CD4-positive, alpha-beta T cell treated with Interleukin-2 at 100 ng/mL for 4 hours (primary cell): ENCODE measurements at places on chromosomes 3 and 15.

GRCh38 chr15:71440489-71441110 is 325.3 kb downstream of the THSD4 start:
- peak; percentile 22 for DNase-seq

DNA sequence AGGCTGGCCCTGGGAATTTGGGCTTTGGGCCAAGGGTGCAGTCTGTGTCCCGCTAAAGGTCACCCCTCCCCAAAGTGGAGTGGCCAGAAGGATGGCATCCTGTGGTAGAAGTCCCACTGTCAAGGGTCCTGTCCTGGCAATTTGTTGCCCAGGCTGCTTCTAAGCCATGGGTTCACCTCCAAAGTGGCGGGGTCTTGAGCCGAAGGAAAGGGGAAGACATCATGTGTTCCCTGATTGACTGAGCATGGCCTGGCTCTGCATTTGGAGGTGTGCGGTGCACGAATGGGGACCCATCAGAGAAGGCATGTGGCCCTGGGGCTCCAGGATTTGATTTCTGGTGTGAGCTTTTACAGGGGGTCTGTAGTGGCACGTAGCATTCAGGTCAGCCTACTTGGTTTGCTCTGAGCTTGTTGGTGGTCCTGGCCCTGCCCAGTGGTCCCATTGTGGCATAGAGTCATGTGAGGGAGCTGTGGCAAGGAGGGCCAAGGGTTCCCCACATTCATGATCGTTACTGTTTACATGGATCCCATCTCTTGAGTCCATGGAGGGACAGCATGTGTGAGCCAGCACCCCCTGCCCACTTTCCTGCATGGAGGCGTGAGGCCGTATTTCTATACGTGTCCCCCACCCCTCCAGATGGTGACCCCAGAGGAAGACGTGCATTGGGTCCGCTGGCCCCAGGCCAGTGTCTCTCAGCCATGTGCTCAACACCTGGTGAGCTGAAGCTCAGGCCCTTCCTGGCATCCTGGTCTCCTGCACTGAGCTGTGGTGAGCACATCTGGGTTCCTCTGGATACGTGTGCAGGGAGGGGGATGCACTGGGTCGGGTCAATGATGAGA is 225.1 kb downstream of the SNRPN start:
- DNase-seq = no peak

GRCh38 chr3:136251511-136251910 is 1.4 kb downstream of the PCCB start:
- DNase-seq = no peak

DNA sequence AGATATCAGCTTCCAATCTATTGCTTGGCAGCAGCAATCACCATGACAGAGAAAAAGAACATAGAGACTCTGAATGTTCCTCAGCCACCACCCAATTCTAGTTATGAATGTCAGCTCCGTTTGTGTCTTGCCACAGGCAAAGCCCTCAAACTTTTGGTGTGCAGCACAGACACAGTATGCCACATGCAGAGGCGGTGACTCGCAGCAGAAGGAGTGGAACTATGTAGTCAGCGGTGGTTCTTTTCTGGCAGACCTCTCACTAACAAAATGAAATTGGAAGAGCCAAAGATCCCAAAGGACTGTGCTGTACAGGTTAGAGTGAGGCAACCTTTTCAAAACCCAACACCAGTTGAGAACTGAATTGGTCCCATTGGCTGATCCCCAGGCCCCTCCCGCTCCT is 220.9 kb downstream of the SLC9A9 start:
- no peak for DNase-seq

- no peak for DNase-seq
Measured at GRCh38 chr15:35540885-35541284, 5.1 kb downstream of the DPH6 start.

- no peak for DNase-seq
Measured at GRCh38 chr3:77652624-77653023, 612.7 kb downstream of the ROBO2 start.

GRCh38 chr15:47780971-47781370 is 63.7 kb downstream of the SEMA6D start:
- no peak for DNase-seq

- DNase-seq = no peak
Measured at GRCh38 chr15:85496551-85497171, 116.3 kb downstream of the AKAP13 start.

GRCh38 chr15:77852241-77853007 is 219.7 kb upstream of the LINGO1 start:
- DNase-seq = no peak

DNA sequence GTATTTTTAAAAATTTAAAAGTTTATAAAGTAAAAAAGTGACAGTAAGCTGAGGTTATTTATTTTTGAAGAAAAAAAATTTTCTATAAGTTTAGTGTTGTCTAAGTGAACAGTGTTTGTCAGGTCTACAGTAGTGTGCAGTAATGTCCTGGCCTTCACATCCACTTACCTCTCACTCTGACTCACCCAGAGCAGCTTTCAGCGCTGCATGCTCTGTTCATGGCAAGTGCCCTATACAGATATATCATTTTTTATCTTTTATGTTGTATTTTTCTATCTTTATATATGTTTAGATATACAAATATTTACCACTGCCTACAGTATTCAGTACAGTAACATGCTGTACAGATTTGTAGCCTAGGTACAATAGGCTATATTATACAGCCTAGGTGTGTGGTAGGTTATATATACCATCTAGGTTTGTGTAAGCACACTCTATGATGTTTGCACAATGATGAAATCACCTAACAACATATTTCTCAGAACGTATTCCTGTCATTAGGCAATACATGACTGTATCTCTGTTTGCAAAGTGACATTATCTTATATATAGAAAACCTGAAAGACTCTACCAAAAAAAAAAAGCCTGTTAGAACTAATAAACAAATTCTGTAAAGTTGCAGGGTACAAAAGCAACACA is 75.9 kb upstream of the TMC3 start:
- no peak for DNase-seq

DNA sequence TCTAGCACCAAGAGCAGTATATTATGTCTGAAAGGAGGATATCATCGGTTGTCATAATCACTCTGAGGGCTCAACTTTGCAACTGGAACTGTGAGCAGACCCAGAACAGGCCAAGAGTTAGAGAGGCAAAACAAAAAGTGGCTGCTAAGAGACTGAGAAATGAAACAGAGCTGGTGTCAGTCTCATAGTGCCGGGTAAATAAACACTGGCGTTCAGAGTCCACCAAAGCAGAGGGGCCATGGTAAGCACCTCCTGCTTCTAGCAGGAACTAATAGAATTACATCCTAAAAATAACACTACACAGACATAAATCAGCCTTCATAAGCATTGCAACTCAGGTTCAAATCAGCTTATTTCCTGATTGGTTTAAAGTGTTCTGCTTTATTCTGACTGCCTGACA is 10.3 kb upstream of the IL12A start:
- no peak for DNase-seq

- peak; percentile 29 for DNase-seq
Measured at GRCh38 chr15:90001062-90001682, at the start of gene ZNF710. Gene ZNF710, plus strand, starts transcription at chr15:90001324. Its CDS starts 65,814 bp downstream, at chr15:90067138.

DNA sequence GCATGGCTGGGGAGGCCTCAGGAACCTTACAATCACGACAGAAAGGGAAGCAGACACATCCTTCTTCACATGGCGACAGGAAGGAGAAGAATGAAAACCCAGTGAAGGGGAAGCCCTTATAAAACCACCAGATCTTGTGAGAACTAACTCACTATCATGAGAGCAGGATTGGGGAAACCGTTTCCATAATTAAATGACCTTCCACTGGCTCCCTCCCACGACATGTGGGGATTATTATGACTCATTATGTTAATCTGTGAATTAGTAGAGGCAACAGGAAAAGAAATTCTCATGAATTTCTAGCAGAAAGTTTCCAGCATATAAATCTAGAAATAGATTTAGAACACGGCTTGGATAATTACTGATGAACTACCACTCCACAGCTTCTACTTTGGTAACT is 937.3 kb downstream of the ROBO1 start:
- no peak for DNase-seq

GRCh38 chr3:129827765-129828164 is 65.7 kb downstream of the TMCC1 start:
- DNase-seq = peak; percentile 46

DNA sequence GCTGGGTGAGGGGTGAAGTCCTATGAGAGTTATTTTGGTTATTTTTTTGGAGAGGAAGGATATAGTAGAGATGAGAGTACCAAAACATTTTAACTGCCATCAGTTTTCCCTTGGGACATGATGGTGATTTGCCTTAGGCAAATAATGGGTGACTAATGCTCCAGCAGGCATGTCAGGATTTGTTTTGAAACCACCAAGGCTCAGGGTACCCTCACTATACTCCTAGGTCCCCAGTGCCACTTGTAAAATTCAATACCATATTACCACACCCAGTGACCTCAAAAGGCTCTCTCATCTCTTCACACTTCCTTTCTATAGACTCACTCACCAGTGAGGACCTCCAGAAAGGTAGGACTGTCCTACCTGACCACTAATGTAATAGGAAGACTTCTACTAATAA is 83.6 kb downstream of the WDR72 start:
- DNase-seq = no peak

- DNase-seq = no peak
Measured at GRCh38 chr3:155664925-155665695, 79.8 kb downstream of the PLCH1 start.

- no peak for DNase-seq
Measured at GRCh38 chr3:81308306-81308705, 453.1 kb downstream of the GBE1 start.

GRCh38 chr3:126419151-126419703 is 24.5 kb downstream of the CFAP100 start:
- DNase-seq = no peak
